Stimulated activated CD8-positive, alpha-beta memory T cell treated with anti-CD3 and anti-CD28 coated beads, Interleukin-4, amount 100 ng/mL, for 4 hours (primary cell): ENCODE measurements at places on chromosomes 1 and 21.

DNA sequence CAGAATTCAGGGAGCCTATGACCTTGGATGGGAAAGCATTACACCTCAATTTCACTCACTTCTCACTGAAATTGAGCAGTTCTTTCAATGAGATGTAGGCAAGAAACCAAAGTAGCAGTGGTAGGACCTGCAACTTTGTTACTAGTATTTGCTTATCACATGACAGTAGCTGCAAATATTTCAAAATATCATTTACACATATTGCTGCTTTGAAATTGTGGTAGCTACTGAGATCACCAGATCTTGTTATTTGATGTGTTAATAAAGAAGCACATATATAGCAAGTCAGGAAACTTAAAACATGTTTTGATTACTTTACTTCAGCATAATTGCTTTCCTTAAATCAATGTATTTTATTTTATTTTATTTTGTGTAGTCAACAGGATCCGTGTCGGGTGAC is 12.9 kb downstream of the LDLRAD2 start:
- DNase-seq = no peak

GRCh38 chr1:84959294-84959693 is 37.6 kb downstream of the MCOLN2 start:
- DNase-seq = no peak

DNA sequence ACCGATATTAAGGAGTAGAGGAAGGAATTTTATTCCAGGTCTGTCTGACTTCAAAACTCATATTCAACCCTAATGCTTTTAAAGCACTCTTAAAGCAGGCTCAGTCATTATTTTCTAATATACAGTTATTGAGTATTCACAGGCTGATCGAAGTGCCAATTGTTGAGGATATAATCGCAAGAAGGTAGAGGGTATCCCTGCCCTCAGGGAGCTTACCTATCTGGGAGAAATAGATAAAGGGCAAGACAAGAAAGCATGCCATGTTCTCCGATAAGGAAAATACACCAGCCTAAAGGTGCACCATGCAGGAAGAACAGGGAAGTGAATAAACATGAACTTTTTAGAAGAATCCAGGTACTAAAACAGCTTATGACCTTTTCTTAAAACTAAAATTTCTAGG is 361.2 kb downstream of the SMYD3 start:
- DNase-seq = no peak

DNA sequence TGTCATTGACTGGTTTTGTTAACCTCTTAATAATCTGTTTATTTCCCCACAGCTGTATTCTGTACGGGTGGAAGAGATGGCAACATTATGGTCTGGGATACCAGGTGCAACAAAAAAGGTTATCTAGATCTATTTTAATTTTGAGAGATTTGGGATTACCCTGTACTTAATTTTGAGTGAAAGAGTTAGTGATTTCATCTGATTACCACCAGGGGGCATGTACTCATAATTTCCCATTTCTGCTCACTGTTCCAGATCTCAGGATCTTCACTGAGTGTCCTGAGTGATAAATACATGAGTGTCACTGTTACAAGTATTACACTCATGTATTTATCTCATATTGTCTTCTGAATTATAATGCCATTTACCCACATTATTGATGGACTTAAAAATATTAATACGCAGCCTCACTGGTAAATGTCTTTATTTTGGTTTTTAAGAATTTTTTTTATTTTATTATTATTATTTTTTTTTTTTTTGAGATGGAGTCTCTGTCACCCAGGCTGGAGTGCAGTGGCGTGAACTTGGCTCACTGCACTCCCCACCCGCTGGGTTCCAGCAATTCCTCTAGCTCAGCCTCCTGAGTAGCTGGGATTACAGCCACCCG is 27.4 kb downstream of the DTL start:
- DNase-seq = no peak

DNA sequence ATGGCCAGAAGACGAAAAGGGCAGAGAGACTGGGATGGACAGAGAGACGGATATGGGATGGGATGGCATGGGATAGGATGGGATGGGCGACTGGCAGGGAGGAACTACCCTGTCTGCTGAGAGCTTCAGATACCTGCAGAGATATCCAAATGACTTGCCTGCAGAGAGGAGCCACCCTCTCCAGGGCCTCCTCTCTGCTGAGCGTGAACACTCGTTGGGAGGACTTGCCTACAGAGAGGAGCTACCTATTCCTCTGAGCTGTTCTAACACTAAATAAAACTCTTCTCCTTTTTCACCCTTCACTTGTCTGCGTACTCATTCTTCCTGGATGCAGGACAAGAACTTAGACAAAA is 67.1 kb upstream of the LRRN2 start:
- DNase-seq = no peak

- no peak for DNase-seq
These were observed 33.6 kb upstream of the RAB4A start for GRCh38 chr1:229237320-229237719.

DNA sequence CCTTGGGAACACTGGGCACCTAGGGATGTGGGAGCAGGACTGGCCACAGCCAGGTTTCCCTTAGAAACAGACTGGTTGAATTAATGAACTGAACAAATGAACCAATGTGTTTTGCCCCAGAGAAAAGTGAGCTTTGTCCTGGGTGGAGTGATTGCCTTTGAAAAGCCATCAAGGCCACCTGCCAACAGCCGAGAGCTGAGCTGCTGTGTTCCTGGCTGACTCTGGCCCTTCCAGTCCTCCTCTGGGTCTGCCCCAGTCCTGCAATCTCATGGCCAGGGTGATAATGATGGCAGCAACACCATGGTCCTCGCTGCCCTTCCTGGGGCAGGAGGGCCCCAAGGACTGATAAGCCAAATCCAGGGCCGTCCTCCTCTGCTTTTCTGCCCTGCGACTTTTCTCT is 18.2 kb upstream of the GJA9 start:
- no peak for DNase-seq

DNA sequence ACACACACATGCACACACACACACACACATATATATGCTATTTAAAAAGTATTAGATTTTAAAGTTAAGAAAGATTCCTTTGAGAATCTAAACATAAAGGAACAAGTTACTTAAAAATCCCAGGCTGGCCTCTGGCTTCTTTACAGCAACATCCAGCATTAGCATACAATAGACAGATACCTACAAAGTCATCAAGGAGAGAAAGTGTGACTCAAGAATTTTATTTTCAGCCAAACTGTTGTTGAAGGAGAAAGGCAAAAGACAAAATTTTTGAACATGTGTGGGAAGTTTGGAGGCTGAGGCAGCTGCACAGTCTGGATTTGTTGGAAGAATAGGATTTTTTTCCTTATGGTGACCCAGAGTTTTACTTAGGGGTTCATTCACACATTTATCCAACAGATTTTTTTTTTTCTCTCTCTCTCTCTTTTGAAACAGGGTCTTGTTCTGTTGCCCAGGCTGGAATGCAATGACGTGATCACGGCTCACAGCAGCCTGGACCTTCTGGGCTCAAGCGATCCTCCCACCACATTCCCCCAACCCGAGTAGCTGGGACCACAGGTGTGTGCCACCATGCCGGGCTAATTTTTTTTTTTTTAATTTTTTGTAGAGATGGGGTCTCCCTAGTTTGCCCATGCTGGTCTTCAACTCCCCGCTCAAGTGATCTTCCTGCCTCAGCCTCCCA is 24.0 kb upstream of the SPOCD1 start:
- DNase-seq = no peak

DNA sequence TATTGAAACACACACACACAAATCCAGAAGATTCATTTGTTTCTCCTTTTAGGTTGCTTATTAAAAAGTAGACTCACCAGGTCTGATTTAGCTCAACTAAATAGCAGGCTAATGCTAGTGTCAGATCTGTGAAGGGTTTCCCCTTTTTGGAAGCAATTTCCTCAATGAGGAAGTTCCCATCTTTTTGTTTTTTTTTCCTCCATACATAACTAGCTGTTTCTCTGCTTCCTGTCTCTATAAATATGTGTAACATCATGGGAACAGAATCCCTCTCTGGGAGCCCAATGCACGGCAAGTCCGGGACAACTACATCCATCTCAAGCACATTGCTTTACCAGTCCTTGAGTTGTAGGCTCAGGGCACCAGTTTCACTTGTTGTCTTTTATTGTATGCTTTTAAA is 1421.1 kb downstream of the PLA2G4A start:
- no peak for DNase-seq

DNA sequence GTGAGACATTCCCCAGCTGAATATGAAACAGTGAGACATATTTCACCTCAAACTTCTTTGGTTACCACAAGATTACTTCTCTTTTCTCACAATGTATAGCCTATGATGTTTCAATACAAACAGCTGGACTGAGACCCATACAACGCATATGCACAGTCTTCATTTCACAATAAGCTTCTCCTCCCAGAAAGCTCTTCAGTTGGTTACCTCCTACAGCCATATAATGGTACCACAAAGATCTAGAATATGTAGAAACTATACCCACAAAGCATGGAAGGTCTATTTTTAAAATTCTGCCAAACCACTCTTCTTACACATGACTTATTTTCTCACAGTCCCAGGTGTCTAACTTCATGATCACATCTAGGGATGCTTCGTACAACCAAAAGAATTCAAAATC is 70.8 kb downstream of the JAK1 start:
- DNase-seq = no peak

- DNase-seq = no peak
These were observed 154.4 kb downstream of the PLPP3 start for GRCh38 chr1:56424744-56425493.

DNA sequence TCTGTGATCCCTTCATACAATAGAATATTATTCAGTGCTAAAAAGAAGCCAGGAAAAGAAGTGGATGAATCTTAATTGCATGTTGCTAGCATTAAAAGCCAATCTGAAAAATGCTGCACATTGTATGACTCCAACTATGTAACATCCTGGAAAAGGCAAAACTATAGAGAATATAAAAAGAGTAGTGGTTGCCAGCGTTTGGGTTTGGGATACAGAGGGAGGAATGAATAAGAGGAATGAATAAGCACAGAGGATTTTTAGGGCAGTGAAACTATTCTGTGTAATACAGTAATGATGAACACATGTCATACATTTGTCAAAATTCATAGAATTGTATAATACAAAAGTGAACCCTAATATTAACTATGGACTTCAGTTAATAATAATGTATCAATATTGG is 42.5 kb downstream of the GPR88 start:
- no peak for DNase-seq

DNA sequence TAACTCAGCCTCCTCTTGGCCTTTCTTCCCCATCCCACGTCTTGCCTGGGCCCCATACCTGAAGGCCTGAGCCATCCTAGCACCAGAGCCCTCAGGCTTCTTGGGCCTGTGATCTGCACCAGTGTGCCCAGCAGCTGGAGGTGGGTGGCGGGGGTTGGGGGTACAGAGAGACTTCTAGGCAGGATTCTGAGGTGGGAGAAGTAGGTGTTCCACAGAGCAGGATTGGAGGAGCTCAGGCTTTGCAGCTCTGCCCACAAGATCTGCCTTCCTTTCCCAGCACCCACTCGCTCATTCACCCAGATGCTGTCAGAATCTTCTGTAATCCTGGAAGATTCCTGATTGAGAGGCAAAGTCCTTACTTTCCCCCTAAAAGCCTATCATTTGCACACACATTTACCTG is 10.0 kb upstream of the GJB5 start:
- DNase-seq = no peak

- no peak for DNase-seq
These were observed 11.5 kb upstream of the C1orf53 start for GRCh38 chr1:197890936-197891335.

- DNase-seq = no peak
These were observed 338.8 kb upstream of the VAMP3 start for GRCh38 chr1:7432102-7432899.

DNA sequence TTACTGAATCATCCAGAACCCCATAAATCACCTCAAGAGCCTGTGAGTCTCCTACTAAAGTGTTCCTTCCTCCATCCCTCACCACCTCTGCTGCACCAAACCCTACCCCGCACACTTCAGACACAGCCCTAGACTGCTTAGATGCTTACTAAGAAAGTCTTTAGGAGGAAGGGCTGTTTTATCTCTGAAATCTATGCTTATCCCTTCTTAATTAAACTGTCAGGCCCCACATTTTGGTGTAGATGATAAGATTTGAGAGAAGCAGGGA is 216.8 kb upstream of the SGIP1 start:
- DNase-seq = no peak

GRCh38 chr1:193588311-193589082 is 402.1 kb upstream of the B3GALT2 start:
- no peak for DNase-seq

DNA sequence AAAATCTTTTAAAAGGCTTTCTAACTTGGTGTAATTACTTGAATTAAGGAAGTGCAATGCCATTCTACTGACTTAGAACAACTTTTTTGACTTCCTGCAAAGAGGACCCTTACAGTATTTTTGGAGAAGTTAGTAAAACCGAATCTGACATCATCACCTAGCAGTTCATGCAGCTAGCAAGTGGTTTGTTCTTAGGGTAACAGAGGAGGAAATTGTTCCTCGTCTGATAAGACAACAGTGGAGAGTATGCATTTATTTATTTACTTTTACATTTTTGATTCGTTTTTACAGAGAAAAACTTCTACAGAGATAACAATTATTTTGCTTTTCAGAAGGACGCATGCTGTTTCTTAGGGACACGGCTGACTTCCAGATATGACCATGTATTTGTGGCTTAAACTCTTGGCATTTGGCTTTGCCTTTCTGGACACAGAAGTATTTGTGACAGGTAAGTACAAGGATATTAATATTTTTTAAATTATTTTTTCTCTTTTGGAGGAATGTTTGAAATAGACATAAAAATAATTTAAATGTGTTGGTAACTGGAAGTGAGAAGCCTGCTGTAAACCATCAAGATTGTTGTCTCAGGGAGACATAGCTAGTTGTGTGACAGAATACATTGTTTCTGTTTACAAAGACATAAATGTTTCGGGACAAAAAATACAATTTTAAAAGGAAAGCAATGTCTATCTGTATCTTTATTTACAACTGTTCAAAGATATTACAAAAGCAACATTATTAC is at the start of gene PTPRC:
TSS of gene PTPRC (plus strand) at position 147 of the 742 bp plus-strand sequence. CDS start at position 376, 229 bp downstream.
- DNase-seq = no peak

- DNase-seq = no peak
These were observed 42.4 kb downstream of the TNFSF4 start for GRCh38 chr1:173164686-173165085.

GRCh38 chr1:30706528-30706927 is 16.9 kb downstream of the MATN1 start:
- DNase-seq = no peak

DNA sequence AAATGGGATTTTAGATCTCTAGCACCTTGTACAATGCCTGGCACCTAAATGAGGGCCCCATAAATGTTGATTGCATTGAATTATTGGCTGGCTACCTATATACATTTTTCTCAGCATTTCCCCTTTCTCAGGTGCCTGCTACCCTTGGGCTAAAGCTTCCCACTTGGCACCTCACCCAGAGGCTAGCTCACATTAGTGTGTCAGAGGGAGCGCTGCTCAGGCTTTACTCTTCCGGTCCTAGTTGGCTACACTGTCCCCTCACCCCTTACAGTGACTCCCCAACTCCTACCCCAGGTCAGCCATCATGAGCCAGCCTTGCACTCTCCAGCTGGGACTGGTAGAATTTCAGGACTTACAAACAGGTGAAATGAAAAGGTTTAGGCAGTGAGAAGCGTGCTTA is 9.5 kb downstream of the TRAF5 start:
- DNase-seq = no peak

GRCh38 chr1:107572674-107573211 is 392.2 kb downstream of the VAV3 start:
- DNase-seq = no peak
